ENCODE measurements at places on chromosomes 12 and 14. TPM values are rescaled to one million over a fixed set of nuclear protein-coding genes. Genes with fewer than 3 reads are reported as not detected.

ADAMTS20 gene
- total RNA-seq: not detected

MDGA2 gene
- not detected for total RNA-seq

DNA sequence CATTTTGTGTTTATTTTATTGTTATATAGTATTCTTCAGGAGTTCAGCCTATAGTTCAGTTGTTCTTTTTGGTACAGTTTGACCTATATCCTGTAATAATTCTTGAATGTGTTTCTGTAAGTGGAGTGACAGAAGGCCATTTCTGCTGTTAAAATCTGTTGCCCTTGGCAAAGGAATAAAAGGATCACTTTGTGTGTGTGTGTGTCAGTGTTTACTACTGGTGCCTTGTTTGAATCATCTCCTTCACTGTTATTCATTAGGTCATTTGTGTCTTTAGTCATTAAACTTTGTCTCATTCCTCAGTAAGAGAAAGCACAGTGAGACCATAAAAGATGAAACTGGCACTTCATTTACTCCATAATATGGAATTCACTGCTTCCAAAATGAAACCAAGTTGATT is 130.7 kb downstream of the TMTC2 start:
- H3K27me3 ChIP-seq: no peaks in the 10 kb centered on the region
- no peak overlapping the region for H3K27ac ChIP-seq
- no peak for DNase-seq
- no peaks in the 10 kb centered on the region for H3K4me1 ChIP-seq
- no peaks in the 10 kb centered on the region for H3K36me3 ChIP-seq
- no peak overlapping the region for H3K4me3 ChIP-seq

GRCh38 chr12:89948271-89949175 is 239.9 kb upstream of the ATP2B1 start:
- no peak for DNase-seq
- no peak overlapping the region for H3K4me3 ChIP-seq
- no peaks in the 10 kb centered on the region for H3K27me3 ChIP-seq
- H3K4me1 ChIP-seq: no peaks in the 10 kb centered on the region
- H3K36me3 ChIP-seq: no peaks in the 10 kb centered on the region

- no peaks in the 10 kb centered on the region for H3K27me3 ChIP-seq
- H3K4me1 ChIP-seq: no peaks in the 10 kb centered on the region
Observed at GRCh38 chr12:123094349-123095077, 56.4 kb downstream of the PITPNM2 start.
